Activated CD4-positive, alpha-beta T cell treated with anti-CD3 and anti-CD28 coated beads, Interleukin-2, amount 10 ng/mL, durations not matched to agents 7 days and 5 days (primary cell): ENCODE measurements at places on chromosomes 3 and 15. TPM values are rescaled to one million over a fixed set of nuclear protein-coding genes. Genes with fewer than 3 reads are reported as not detected.
A peak's percentile ranks its signal among the peaks of the same experiment; 100 is the strongest.

DNA sequence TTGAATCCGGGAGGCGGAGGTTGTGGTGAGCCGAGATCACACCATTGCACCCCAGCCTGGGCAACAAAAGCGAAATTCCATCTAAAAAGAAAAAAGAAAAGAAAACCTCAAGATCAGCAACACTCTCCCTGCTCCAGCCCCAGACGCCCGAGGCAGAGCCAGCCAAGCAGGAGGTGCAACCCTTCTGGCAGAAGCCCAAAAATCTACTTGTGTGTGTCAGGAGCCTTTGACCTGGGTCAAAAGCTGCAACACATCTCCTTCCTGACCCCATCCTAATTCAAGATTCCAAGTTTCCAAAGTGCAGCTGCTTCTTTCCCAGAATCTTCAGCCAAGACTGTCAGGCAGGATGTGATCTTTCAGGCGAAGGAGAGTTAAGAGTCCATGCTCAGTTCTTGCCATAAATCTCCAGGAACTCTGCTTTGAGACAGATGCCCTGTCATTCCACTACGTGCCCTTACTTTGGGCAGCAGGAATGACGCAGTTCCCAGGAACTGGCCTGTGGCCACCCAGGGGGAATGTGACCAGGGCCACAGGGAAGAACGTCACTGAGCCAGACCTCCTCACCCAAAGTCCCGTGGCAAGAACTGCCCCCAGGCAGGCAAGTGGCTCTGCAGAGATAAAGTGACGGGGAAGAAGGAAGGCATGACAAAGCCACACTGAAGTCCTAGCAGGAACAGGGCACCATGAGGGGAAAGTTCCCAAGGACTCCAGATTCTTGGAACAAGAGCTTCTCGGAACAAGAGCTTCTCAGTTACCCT, 39.4 kb downstream of the SH3BP5 start:
- no peak for DNase-seq

DNA sequence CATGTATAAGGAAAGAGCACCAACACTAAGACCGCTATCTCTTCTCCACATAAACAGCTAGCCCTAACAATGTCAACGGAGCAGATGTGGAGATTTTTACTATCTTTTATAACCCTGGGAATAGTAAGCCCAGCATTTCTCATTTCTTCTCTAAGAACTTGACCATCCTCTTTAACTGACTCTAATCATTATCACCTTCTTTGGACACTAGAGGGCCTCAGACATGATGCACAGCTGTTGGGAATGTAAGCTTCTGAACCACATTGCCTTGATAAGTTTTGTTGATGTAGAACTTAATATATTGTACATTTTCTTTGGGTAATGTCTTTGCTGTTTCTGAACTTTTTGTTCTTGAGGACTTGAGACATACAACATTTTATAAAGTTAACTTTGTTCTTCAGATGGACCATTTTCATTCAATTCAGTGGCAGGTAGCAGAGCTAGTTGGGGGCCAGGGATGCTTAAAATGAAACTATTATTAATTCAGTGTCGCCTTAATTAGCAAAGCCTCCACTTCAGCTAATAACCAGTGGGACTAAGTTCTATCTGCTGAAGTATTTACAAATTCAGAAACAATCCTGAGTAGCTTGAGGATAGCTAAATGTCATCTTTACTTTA, 9.6 kb upstream of the TAGLN3 start:
- DNase-seq, result peak; percentile 28

DNA sequence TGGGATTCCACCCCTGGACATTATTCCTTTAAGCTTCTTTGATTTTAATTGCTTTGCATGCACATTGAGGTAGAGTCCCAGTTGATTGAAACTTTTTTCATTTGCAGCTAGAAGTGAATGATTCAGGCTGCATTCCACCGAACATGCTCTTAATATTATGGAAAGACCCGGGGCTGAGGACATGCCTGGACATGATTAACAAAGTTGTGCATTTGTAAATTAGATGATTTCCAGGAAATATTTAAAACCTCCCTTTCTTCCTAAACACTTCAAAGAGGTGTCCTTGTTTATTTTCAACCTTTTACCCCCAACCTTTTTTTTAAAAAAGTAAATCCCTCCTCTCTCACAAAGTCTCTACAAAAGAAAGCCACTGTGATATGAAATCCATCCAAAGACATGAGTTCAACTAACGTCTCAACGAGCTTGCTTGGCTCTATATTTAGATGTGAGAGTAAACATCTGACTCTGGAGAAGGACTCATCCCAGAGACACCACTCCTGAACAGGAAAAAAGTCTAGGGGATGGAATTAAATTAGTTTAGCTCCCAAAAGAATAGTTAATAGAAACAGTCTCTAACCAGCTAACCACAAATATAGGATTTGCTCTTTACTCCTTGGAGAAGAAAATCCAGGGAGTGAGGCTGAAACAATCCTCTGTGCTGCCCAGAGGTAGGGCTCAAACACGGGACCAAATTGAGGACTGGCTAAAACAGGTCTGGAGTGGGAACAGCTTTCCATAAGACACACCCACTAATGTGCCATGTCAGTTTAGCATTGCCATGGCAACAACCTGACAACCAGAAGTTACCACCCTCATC, 83.1 kb downstream of the XXYLT1 start:
- no peak for DNase-seq

- no peak for DNase-seq
These were observed 48.2 kb upstream of the FNDC3B start for GRCh38 chr3:171991166-171991565.

DNA sequence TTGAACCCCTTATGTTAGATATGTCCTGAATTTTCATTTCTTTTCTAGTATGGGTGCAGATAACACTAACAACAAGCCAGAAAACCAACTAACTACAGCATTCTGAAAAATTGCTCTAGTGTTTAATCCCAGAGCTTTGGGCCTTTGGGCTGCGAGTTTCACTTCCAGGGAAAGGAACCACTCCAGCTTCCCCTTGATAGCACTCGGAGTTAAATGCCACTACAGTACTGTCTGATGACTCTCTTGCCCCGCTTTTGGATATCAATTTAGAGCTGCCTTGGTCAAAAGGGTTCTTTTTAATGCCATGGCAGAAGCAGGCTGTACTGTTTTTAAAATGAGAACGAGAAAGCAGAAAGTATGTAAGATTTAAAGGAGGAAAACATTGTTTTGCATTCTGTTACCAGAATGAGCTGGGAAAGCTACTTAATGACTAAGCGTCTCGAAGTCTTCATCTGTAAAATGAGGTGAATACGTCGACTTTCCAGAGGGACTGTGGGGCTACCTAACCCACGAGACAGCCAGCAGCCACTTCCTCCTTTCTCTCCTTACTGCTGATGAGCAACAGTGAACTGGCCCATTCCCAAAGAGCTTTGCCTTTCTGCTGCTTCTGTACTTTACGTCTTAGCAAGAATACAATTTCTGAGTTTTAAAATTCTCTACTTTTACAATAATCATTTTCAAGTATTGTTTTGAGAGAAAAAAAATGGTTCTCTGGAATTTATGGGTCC, 299.3 kb upstream of the LYSMD4 start:
- DNase-seq, result no peak

GRCh38 chr3:194386648-194387047, 12.4 kb downstream of the GP5 start:
- no peak for DNase-seq

Gene VEPH1
- total RNA-seq, result not detected

DNA sequence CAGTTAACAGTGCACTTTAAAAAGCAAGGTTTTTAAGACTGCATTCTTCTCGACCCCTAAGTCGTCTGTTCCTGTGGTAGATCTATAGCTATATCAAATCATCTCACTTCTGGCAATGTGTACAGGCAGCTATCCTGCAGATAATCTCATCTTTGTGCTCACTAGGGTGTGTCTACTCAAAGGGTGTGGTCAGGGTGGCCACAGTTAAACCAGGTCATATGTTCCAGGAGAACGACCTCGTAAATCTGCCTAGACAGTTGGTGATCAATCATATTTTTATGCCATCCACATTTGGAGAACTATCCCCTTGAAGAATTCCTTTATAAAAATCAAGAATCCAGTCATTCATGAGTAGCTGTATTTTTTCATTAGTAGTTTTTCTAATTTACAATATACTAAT, 3.0 kb downstream of the VEPH1 start:
- DNase-seq, result no peak

DNA sequence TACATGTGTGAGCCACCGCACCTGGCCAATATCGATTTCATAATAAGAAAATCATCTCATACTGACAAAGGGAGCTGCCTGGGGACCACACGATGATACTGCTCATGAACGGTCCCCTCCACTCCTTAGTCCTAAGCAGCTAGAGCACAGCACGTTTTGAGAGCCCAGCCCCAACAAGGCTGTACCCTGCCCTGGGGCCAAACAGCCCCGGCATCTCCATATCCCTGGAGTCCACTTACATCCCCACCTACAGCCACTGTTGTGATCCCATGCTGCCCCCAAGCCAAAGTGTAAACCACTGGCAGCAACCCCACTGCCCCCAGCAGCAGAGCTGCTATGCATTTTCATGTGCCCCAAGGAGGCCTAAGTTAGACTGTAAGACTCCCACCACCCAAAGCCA, 52.8 kb downstream of the ADAM10 start:
- no peak for DNase-seq

DNA sequence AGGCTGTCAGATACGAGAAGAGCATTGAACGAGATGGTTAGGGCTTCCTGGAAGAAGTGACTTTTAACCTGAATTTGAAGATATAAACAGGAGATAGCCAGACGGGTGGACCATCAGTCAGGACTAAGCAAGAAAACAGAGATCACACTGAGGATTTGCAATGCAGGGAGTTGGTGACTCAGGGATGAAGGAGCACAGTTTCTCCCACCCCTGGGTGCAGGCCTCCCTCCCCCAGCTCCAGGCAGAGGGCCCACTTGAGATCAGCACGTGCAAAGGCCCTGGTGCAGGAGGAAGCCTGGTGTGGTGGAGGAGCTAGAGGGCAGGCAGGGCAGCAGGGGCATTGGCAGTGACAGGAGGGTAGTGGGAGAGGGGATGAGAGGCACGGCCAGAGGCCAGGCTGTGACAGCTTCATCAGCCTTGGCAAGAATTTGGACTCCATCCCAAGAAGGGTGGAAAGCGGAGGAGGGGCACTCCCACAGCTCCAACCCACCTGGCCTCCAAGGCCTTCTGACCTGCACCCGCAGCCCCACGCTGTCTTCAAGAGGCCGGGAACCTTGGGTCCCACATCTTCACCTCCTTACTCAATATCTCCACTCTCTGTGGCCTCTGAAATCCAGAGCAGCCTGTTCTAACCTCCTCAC, 8.7 kb upstream of the PCSK6 start:
- DNase-seq, result no peak

Gene RTP3
- total RNA-seq, result not detected

- DNase-seq, result no peak
These were observed 38.4 kb downstream of the ABHD17C start for GRCh38 chr15:80733460-80733859.

DNA sequence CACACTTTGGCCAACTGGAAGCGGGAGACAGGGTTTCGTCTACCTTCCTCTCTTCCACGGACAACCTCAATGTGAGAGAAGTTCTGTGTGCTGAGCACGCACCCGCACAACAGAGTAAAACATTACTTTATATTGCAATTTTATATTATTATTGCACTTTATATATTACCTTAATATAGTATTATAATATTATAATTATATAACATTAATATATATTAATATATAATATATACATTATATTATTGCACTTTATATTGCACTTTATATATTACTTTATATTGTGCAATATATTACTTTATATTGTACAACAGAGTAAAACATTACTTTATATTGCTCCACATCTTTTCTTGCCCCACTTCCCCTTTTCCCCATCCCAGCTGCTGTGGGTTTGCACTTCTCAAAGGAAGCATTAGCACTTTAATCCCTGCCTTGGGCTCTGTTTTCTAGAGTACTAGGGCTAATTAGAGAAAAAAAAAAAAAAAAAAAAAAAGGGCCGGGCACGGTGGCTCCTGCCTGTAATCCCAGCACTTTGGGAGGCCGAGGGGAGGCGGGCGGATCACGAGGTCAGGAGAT, 76.4 kb upstream of the SLC4A7 start:
- DNase-seq, result no peak
